Thymus (tissue), 14 donors: ENCODE measurements at places on chromosomes 6 and 20. TPM values are rescaled to one million over a fixed set of nuclear protein-coding genes. Genes with fewer than 3 reads are reported as not detected.

USP49 gene
- total RNA-seq = 3.0 TPM

DNA sequence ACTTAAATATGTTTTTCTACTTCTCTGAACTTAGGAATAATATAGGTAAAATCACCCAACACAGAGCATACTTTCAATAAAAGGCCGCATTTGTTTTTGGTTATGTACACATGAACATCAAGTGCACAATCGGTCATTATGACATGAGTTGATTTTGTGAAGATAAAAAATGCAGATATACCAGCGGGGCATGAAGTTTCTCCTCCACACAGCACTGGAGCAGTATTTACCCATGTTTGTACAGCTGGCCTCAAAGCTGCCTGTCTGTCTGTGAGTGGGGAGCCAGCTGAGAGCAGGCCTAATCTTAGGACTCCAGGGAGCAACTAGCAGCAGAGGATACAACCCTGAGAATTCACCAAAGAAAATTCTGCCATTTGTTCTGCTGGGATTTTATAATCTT, 206.5 kb downstream of the TPBG start:
- H3K36me3 ChIP-seq = no peaks in the 10 kb centered on the region
- H3K4me1 ChIP-seq = no peaks in the 10 kb centered on the region

- peak; percentile 14 for DNase-seq
- no peak overlapping the region for H3K4me3 ChIP-seq
- H3K4me1 ChIP-seq = peaks cover 3% of the 10 kb centered on the region
Observed at GRCh38 chr20:723756-724155, 44.5 kb downstream of the SLC52A3 start.

ADAM33 gene
- total RNA-seq = 0.90 TPM

- H3K27ac ChIP-seq = no peak overlapping the region
- H3K27me3 ChIP-seq = peaks cover 3% of the 10 kb centered on the region
- DNase-seq = no peak
- H3K4me3 ChIP-seq = no peak overlapping the region
Observed at GRCh38 chr6:33878562-33878961, 74.8 kb upstream of the MLN start.

ELOVL4 gene
- 41.6 TPM for total RNA-seq

DNA sequence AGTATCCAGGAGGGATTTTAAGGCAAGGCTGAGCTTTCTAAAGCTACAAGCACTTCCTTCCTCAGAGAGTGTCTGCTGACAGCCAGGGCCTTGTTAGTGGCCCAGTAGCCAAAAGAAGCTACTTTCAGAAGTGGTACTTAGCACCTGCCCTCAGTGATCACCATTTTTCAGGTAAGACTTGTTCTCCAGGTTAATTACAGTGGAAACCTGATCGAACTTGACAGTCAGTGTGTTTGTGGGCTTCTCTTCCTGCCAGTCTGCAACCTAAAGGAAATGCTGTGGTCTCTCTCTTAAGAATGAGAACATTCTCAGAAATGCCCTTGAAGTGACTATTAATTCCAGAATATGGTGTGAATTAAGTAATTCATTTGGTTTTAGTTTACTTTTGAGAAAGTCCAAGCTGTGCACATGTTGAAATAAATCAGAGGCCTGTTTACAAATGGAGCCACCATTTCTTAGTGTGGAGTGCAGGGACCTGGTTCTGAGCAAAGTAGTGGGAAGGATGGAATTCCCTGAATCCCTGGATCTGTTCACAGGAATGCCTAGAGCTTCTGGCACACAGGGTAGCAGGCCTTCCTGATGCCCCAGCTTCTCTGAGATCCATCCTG, 185.3 kb upstream of the AGPAT4 start:
- H3K27ac ChIP-seq = no peak overlapping the region
- no peaks in the 10 kb centered on the region for H3K27me3 ChIP-seq
- H3K4me3 ChIP-seq = no peak overlapping the region
- no peaks in the 10 kb centered on the region for H3K4me1 ChIP-seq
- DNase-seq = no peak

GRCh38 chr6:128394167-128394566, 126.2 kb downstream of the PTPRK start:
- no peaks in the 10 kb centered on the region for H3K27me3 ChIP-seq
- H3K36me3 ChIP-seq = peaks cover 2% of the 10 kb centered on the region
- DNase-seq = no peak
- H3K27ac ChIP-seq = no peak overlapping the region
- no peak overlapping the region for H3K4me3 ChIP-seq

- no peaks in the 10 kb centered on the region for H3K4me1 ChIP-seq
- no peak for DNase-seq
- H3K27ac ChIP-seq = no peak overlapping the region
- H3K36me3 ChIP-seq = no peaks in the 10 kb centered on the region
Observed at GRCh38 chr6:135667691-135668455, 170.3 kb upstream of the AHI1 start.

CD93 gene
- 19.8 TPM for total RNA-seq

BTN1A1 gene
- total RNA-seq = 0.14 TPM

- no peak for DNase-seq
- H3K4me3 ChIP-seq = peak overlapping the region; percentile 57
- no peak overlapping the region for H3K27ac ChIP-seq
- H3K36me3 ChIP-seq = no peaks in the 10 kb centered on the region
- H3K4me1 ChIP-seq = peaks cover 45% of the 10 kb centered on the region
Observed at GRCh38 chr6:45422503-45423110, 44.9 kb upstream of the SUPT3H start.

DNA sequence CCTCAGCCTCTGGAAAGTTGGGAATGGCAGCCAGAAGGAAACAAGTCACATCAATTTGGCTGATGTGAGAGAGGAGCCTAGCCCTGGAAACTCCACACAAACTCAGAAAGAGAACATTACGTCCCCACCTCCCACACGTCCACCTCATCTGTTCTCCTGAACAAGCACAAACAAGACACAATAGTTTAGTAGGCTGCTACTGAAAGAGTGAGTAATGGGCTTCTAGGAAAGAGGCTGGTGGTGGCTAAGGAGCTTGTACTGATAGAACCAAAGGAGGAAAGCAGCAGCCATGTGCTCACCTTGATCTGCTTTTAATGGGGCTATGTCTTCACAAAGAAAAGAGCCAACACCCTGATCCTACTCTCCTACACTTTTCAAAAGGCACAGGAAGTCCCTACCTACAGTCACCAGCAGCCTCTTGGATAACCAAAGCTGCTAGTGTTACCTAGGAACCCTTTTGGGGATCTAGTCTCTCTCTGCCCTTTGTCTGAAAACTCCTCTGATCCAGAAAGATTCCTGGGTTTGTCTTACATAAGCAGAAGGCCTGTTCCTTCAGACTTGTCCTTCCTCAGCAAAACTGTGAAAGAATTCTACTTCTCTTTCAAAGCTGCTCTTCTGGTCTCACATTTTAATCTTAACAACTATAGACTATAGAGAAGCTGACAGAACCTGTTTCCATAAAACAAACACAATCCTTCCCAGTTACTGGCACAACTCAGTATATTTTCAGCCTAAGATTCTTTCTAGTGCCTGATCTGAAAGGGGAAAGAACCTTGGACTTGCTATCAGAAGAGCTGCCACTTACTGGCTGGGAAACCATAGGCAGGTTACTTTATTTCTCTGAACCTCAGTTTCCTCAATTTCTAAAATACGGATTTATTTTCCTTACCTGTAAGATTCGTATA, 3.1 kb downstream of the PLAGL2 start:
- peaks cover 42% of the 10 kb centered on the region for H3K36me3 ChIP-seq
- H3K4me1 ChIP-seq = peaks cover 43% of the 10 kb centered on the region
- DNase-seq = no peak
- H3K27ac ChIP-seq = peak overlapping the region; percentile 67
- no peak overlapping the region for H3K4me3 ChIP-seq

PSMB1 gene
- total RNA-seq = 232 TPM

- no peak overlapping the region for H3K27ac ChIP-seq
- no peaks in the 10 kb centered on the region for H3K4me1 ChIP-seq
- no peaks in the 10 kb centered on the region for H3K36me3 ChIP-seq
- DNase-seq = no peak
- H3K27me3 ChIP-seq = peaks cover 7% of the 10 kb centered on the region
Observed at GRCh38 chr20:3652676-3653596, 10.3 kb downstream of the GFRA4 start.

DNA sequence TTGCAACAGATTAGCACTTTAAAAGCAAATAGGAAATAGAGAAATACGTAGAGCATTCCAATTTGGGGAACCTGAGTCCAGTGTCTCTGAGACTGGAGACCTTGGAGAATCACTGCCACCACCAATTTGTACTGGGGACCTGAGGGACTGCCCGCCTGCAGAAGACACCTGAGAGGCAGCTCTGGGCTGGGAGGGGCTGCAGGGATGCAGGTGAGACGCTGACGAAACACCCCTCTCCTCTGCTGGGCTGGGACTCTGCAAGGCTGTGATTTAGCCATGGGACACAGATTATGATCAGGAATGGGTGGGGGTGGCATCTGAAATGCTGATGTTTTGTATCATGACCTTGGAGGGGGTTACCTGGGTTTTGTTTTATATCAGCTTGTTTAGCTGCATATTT, 7.0 kb upstream of the APMAP start:
- DNase-seq = no peak
- H3K4me3 ChIP-seq = no peak overlapping the region
- no peaks in the 10 kb centered on the region for H3K27me3 ChIP-seq
- H3K27ac ChIP-seq = no peak overlapping the region

GRCh38 chr6:160992061-160992979, 751 bp downstream of the MAP3K4 start:
- H3K36me3 ChIP-seq = no peaks in the 10 kb centered on the region
- H3K27ac ChIP-seq = peak overlapping the region; percentile 85
- H3K27me3 ChIP-seq = peaks cover 3% of the 10 kb centered on the region
- peak; percentile 46 for DNase-seq
- peak overlapping the region; percentile 73 for H3K4me3 ChIP-seq

MAVS gene
- total RNA-seq = 8.1 TPM

GRCh38 chr20:5608442-5609161, 141.6 kb upstream of the SHLD1 start:
- H3K36me3 ChIP-seq = no peaks in the 10 kb centered on the region
- no peak for DNase-seq
- H3K27ac ChIP-seq = peak overlapping the region; percentile 65
- H3K4me3 ChIP-seq = peak overlapping the region; percentile 72
- peaks cover 20% of the 10 kb centered on the region for H3K4me1 ChIP-seq

- H3K4me3 ChIP-seq = peak overlapping the region; percentile 29
- H3K4me1 ChIP-seq = peaks cover 34% of the 10 kb centered on the region
- no peaks in the 10 kb centered on the region for H3K36me3 ChIP-seq
Observed at GRCh38 chr6:37698264-37699137, 818 bp upstream of the MDGA1 start.

DNA sequence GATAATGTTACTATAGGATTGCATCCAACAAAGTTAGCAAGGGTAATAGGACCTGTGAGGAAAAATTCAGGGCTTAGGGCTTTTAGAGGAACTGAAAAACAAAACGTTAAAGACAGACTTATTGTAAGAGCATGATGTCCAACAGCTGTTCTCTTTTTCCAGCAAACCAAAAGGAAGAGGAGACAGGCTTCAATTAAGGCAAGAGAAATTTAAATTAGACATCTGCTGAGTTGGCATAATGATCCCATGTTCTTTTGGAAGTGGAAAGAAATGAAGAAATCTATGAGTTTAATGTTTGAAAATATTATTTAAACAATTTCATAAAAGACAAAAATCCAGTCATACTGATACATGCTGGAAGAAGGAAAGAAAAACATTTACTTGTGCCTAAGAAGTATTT, 95.7 kb upstream of the HMGCLL1 start:
- H3K27ac ChIP-seq = no peak overlapping the region
- H3K4me3 ChIP-seq = no peak overlapping the region
- DNase-seq = no peak
- H3K27me3 ChIP-seq = no peaks in the 10 kb centered on the region

GRCh38 chr6:139655783-139656705, 281.6 kb upstream of the CITED2 start:
- DNase-seq = no peak
- no peaks in the 10 kb centered on the region for H3K27me3 ChIP-seq
- no peaks in the 10 kb centered on the region for H3K36me3 ChIP-seq
- no peak overlapping the region for H3K27ac ChIP-seq
- H3K4me3 ChIP-seq = no peak overlapping the region
- no peaks in the 10 kb centered on the region for H3K4me1 ChIP-seq

GRCh38 chr6:3291346-3291745, 32.6 kb downstream of the PSMG4 start:
- no peak overlapping the region for H3K27ac ChIP-seq
- no peaks in the 10 kb centered on the region for H3K36me3 ChIP-seq
- H3K4me1 ChIP-seq = no peaks in the 10 kb centered on the region
- no peak overlapping the region for H3K4me3 ChIP-seq
- no peak for DNase-seq
- no peaks in the 10 kb centered on the region for H3K27me3 ChIP-seq

GRCh38 chr6:43180985-43181384, 1.0 kb upstream of the CUL9 start:
- H3K27ac ChIP-seq = peak overlapping the region; percentile 56
- no peak overlapping the region for H3K4me3 ChIP-seq
- DNase-seq = no peak
- H3K4me1 ChIP-seq = peaks cover 39% of the 10 kb centered on the region

GRCh38 chr20:31864521-31865400, 5.6 kb downstream of the DUSP15 start:
- no peaks in the 10 kb centered on the region for H3K36me3 ChIP-seq
- no peak overlapping the region for H3K4me3 ChIP-seq
- no peak overlapping the region for H3K27ac ChIP-seq
- H3K4me1 ChIP-seq = peaks cover 12% of the 10 kb centered on the region

DNA sequence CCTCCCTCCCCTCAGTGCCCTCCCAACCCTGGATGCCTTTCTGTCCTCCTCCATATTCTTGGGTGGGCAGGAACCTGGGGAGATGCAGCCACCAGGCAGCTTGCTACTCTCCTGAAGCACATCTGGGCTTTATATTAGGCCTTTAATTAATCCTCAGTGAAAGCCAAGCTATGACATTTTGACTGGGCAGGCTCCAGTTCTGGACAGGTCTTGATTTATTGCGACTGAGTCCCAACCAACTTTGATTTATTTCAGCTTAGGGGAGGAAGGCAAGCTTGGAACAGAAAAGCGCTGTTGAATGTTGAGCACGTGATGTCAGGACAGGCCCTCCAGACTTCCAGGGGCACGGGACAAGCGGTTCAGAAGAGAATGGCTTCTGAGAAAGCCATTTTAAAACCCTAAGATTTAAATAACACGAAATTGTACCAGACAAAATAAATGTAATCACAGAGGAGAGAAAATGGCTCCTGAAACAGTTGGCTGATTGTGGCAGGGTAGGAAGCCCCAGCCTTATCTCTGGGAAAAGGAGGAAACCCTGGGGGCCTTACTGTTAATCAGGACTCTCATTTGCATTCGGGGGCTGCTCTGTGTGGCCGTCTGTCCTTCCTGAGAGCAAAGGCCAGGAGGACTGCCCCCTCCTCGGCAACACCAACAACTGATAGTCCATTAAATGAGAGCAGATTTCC, 294.2 kb downstream of the FOXC1 start:
- DNase-seq = no peak
- H3K4me3 ChIP-seq = no peak overlapping the region
- H3K36me3 ChIP-seq = no peaks in the 10 kb centered on the region

GRCh38 chr6:132598473-132598872, 8.9 kb upstream of the TAAR5 start:
- H3K4me1 ChIP-seq = no peaks in the 10 kb centered on the region
- no peak for DNase-seq
- H3K27me3 ChIP-seq = no peaks in the 10 kb centered on the region
- no peak overlapping the region for H3K27ac ChIP-seq
- no peaks in the 10 kb centered on the region for H3K36me3 ChIP-seq
- no peak overlapping the region for H3K4me3 ChIP-seq

WFDC5 gene
- total RNA-seq = 0.52 TPM

- H3K4me1 ChIP-seq = no peaks in the 10 kb centered on the region
- no peaks in the 10 kb centered on the region for H3K27me3 ChIP-seq
- no peak overlapping the region for H3K27ac ChIP-seq
Observed at GRCh38 chr20:1278993-1279392, 12.9 kb downstream of the SNPH start.
